ENCODE measurements at places on chromosomes 4 and X.

DNA sequence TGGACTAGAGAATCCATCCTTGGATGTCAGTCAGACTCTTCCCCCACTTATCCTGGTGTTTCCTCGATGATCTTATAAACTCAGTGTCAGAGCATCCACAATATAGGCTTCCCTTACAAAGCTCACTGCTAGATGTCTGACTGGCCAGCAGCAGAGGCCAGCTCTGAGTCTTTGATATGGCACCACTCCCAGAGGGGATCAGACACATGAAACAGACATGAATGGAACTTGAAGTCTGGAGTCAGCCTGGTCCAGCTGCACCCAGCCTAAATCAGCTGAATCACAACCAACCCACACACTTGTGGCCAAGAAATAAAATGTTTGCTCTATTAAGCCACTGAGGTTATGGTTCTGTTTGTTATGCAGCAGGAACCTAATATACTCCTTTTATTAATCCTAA, 129.6 kb upstream of the MED14 start:
- DNase-seq: no peak

DNA sequence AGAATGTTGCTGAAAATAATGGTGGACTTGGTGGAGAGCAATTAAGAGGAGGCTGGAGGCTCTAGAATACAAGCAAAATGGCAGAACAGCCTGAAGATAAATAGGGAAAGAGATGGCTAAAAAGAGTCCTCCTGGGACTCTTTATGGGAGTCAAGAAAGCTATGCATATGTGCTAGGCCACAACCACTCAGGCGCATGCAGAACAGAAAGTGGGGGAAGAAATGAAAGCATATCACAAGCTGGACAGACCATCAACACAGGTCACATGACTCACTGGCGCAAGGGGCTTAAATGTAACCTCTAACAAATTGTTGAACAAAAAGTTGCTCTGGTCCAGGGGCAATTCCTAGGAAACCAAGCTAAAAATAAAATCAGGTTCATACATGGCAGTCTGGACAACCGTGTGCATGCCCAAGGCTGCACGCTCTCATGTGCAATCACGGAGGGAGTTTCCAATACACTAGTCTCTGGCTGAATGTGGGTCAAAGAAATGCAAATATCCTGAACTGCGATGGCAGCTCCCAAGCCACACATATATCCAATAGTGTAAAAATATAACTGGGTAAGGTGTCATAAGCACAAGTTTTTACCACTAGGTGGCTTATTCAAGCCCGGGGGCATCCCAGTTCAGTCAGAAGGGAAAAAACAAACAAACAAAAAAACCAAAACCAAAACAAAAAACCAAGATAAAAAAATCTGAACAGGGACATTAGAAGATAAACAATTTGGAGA, 45.4 kb downstream of the ZNF711 start:
- no peak for DNase-seq

DNA sequence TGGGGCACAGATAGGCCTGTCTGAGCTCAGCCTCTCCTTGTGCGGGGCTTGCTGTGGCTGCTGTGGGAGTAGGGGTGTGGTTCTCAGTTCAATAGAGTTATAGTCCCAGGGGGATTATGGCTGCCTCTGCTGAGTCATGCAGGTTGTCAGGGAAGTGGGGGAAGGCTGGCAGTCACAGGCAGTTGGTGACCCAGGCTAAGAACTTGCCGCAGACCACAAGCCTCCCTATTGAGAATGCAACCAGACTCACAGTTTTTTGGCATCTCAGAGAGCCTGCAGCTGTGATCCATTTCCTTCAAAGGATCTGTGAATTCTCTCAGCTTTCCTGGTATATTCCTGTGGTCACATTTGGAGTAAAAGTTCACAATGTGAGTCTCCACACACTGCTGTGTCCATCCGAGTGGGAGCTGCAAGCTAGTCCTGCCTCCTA, 364.9 kb downstream of the ZNF674 start:
- peak; percentile 0 for DNase-seq

DNA sequence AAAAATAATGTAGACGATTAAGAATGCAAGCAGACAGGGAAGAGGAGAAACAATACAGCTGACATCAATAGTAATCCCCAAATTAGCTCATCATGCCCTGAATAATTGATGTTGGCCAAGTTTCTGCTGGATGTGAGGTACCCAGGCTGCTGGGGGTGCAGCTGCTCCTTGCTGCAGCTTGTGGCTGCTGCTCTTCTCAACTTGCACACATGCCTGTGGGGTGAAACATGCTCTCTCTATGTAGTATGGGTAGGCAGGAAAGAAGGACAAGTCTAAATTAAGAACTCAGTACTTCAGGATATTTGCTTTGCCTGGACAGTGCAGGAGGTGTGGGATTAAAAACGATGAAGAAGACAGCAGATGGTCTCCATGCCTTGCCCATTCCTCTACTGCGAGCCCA, 16.7 kb downstream of the EDA2R start:
- DNase-seq: no peak

DNA sequence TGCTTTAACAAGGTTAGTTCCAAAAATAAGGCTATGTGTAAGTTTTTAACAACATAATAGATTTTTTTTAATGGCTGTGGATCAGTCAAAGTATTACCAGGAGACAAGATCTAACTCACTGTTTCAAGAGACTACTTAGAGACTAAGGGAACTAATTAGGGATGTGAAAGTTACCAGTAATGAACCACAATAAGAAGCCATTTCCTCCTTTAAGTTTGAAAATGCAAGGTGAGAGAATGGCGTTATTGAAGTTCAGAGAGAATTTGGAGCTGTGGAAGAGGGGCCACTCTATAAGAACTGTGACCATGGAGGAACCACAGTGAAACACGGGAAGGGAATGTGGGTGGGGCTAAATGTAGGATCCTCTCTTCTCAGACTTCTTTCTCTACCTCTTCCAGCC, 624.2 kb downstream of the GLUD2 start:
- no peak for DNase-seq

DNA sequence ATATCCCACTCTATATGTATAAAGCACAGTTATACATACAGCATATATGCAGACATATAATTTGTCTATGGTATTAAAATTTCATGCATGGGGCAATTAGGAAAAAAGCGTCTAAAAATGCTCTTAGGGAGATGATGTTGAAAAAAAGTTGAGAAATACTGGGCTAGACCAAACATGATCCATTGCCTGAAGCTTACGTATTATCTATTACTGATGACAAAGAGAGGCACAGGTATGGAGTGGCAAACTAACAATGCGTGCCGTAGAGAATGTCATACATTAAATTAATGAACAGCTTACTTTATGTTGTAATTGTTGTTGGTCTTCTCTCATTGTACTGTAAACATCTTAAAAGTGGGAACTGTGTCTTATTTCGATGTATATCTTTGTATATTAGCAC, 13.9 kb downstream of the RHOH start:
- DNase-seq: no peak

GRCh38 chr4:106315476-106315967, 487 bp downstream of the TBCK start:
- DNase-seq: no peak

DNA sequence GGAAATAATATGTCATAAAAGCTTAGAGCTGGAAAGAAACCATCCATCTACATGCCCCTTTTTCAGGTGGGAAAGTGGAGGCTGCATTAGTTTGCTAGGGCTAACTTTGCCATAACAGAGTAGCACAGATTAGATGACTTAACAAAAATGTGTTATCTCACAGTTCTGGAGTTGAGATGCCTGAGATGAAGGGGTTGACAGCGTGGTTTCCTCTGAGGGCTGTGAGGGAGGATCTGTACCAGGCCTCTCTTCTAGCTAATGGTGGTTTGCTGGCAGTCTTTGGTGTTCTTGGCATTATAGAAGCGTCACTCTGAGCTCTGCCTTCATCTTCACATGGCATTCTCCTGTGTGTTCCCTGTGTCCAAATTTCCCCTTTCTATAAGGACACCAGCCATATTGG, 2.4 kb downstream of the CHRNA9 start:
- no peak for DNase-seq

GRCh38 chr4:21949073-21949457, 493 bp upstream of the KCNIP4 start:
- peak; percentile 14 for DNase-seq

- DNase-seq: no peak
These were observed 19.1 kb upstream of the FRYL start for GRCh38 chr4:48799157-48799556.

DNA sequence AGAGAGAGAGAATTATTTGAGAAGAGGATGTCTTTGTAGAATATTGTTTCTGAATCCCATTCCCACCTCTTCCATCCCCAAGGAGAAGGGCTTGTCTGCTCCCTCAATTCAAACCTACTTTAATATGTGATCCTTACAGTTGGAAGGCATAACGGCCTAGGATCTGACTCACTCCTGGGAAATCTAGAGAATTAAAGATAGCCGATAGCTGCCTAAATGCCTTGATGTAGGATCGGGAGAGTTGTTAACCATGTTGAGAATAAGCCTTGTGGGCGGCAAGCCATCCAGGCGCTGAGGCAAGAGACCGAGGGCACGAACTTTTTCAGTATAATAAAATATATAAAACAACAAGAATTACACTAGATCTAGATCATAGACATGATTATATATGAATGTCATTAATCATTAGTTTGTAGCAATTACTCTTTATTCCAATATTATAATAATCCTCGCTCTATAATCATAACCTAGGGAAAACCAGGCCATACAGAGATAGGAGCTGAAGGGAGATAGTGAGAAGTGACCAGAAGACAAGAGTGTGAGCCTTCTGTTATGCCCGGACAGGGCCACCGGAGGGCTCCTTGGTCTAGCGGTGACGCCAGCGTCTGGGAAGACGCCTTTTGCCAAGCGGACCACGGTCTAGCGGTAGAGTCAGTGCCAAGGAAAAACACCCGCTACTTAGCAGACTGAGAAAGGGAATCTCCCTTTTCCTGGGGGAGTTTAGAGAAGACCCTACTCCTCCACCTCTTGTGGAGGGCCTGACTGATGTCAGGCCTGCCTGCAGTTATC, 13.5 kb downstream of the EMCN start:
- no peak for DNase-seq

DNA sequence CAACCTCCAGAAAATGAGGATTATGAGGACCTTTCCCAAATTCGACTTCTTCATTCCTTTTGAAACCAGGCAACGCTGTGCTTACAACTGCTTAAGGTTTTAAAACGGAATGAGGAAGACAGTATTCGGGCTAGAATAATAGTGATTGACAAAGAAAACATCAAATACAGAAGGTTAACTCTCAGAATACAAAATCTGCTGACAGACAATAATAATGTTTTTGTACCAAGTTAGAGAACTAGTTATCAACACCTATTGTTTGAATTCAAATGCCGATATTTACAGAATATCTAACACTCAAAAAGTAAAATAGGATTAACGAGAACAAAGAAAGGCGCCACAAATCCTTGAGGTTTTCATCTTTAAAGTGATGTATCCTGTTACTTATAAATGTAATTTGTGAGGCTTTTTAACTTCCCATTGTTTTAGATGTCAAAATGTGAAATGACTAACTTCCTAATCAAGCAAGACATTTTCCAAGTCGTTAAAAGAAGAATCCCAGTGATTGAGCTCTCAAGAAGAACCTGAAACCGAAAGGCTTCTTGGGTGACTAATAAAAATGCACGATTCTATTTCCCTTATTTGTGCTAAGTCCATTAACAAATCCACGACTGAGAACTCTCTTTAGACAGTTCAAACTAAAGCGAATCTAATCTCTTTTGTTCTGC, 118.3 kb downstream of the SORBS2 start:
- DNase-seq: no peak

DNA sequence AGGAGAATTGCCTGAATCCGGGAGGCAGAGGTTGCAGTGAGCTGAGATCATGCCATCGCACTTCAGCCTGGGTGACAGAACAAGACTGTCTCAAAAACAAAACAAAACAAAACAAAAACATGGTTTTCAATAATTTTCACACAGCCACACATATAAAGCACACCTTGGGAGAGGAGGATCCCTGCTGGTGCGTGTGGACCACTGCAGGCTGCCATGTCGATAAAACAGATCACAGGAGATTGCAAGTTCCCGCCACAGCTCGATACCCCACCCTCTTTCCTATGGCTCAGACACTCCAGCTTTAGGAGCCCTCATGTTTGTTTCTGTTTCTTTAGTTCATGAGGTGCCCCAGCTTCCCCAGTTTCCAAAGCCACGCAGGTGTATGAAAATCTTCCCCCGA, 31.3 kb upstream of the CLDN24 start:
- DNase-seq: no peak

DNA sequence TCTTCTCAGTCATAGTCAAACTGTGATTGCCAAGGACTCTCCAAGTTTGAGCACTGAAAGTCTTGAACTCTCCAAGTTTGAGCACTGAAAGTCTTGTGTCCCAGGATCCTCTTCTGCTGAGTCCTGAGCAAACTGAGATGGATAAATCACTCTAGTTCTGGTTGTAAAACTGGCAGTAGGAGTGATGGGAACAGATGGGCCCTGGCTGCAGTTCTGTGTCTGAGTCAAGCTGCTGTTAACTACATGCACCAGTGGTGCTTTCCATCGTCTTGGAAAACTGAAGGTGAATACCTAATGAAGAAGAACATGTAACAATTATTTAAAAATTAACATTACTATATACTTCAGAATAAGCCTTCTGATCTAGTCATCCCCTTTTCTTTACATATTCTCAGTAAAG, 27.6 kb upstream of the KCNIP4 start:
- no peak for DNase-seq

GRCh38 chrX:124679199-124679598, 332.8 kb downstream of the SH2D1A start:
- no peak for DNase-seq

GRCh38 chrX:6909396-6909795, 238.1 kb upstream of the STS start:
- DNase-seq: no peak

GRCh38 chr4:108391701-108392455, 223.1 kb upstream of the LEF1 start:
- no peak for DNase-seq

DNA sequence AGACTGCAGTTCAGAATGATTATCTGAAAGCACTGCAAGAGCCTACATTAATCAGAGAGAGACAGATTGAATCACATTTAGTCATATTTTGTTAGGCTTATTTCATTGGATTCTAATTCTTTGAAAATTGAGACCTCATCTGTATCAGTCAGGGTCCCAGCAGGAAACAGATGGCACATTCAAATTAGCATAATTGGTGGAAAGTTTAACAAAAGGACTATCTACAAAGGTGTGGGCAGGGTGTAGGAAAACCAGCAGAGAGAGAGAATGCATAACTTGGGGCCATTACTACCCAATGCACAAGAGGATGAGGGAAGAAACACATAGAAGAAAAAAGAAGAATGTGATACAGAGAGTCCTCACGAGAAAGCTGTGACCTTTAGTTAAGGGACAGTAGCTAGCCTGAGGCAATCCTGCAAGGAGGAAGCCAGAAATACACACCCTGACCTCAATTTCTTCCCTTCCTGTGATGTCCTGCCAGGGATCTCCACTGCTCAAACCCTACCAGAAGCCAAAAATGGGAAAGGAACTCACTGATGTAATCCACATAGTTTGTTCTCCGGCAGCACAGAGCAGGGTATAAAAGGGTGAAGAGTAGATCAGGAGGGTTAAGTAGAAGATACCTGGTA, 17.7 kb upstream of the XKRX start:
- no peak for DNase-seq

GRCh38 chrX:10045327-10046000, 78.3 kb downstream of the CLDN34 start:
- no peak for DNase-seq

All from neuronal stem cell (in vitro differentiated cells).